ENCODE measurements at places on chromosomes 2 and 18. TPM values are rescaled to one million over a fixed set of nuclear protein-coding genes. Genes with fewer than 3 reads are reported as not detected.

DNA sequence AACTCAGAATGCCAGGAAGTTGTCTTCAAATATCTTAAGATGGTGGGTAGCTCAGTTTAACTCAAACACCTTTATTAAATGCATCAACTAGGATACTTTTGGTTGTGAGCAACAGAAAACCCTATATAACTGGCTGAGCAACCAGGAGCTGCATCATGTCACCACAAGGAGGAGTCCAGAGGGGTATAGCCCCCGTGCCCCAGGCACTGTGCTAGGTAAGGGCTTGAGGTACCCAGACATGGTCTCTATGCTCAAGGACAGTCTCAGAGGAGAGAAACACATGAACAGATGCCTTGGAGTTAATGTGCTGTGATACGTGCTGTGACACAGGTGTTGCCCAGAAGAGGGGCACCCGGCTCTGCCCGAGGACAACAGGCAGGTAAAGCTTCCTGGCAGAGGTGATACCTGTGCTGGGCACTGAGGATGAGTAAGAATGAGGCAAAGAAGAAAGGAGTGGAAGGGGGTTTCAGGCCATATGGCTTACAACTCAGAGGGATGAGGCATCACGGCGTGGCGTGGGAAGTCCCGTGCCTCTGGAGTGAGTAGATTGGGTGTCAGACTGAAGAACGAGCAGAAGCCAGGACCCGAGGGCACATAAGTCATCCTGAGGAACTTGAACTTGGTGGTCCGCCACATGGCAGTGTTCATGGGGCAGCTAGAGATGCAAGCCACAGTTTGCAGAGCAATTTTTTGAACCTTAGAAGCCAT lies 32.0 kb upstream of the CAB39 start:
- no peaks in the 10 kb centered on the region for H3K4me1 ChIP-seq
- H3K27ac ChIP-seq: no peak overlapping the region
- DNase-seq: no peak

DNA sequence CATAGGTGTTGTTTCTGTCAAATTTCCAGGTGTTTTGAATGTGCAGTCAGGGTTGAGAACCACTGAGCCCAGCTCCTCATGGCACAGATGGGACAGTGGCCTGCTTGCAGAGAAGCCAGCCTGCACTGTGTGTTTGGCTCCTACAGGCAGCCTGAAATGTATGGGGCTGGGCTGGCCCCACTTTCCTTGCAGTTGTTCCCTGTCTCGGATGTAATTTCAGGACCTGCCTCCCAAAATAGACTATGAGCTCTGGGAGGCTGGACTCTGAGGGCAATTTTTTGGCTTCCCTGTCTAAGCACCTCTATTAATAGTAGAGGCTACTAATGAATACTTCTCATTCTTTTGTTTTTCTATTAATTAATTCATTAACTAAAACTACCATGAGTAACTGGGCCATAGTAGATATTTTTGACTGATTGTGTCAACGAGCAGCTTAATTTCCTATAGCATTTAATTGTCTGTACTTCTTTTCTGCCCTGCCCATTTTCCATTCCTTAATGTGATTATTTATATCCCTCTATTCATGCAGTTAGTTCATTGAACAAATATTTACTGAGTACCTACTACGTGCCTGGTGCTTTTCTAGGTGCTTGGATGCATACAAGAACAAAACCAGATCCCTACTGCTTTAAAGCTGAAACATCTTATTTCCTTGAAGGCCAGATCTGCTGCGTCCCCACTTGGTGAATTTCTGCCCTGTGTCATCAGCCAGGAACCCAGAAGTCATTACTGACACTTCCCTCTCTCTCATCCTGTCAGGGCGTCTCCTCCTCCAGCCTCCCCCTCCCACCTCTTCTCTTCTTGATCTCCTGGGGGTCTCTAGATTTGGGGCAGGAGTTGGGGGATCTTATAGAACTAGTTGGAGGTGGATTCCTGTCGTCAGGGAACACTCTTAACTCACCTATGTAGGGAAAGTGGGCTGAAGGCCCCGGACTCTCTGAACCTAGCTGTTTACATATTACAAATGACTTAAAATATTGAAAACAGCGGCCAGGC lies 16.3 kb downstream of the DYSF start:
- no peaks in the 10 kb centered on the region for H3K27me3 ChIP-seq
- no peak overlapping the region for H3K4me3 ChIP-seq
- peaks cover 17% of the 10 kb centered on the region for H3K4me1 ChIP-seq
- DNase-seq: no peak
- no peak overlapping the region for H3K27ac ChIP-seq

GRCh38 chr18:10560452-10561045 lies 34.7 kb downstream of the NAPG start:
- peak overlapping the region; percentile 30 for H3K4me3 ChIP-seq
- peaks cover 7% of the 10 kb centered on the region for H3K4me1 ChIP-seq
- DNase-seq: peak; percentile 86
- no peaks in the 10 kb centered on the region for H3K27me3 ChIP-seq
- no peak overlapping the region for H3K27ac ChIP-seq

DNA sequence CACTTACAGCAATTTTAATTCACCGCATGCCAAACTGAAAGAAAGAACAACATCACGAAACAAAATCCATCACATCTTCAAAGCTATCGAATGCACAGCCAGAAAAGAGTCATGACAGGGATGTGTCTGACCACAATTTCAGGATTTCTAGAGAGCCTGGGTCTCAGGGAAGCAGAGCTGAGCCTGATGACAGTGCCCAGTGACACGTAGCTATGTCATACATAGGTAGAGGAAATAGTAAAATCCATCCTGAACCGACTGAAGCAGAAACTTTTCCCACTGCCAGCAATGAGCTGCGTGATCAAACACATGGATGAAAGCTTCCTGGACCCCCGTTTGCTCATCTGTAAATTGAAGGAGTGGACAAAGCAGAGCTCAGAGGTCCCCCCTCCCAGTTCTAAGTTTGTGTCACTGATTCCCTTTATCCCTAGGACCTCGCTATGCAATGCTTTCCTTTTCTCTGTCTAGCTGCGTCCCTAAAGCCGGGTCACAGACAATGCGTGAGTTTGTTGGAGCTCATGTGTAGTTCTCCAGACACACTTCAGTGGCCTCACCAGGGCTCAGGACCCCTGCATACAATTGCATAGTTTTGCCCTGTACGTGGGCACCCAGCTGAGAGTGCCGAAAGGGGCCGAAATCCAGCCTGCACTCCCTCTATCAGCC lies 37.6 kb downstream of the CCBE1 start:
- H3K36me3 ChIP-seq: no peaks in the 10 kb centered on the region
- H3K4me3 ChIP-seq: peak overlapping the region; percentile 34
- peaks cover 85% of the 10 kb centered on the region for H3K4me1 ChIP-seq
- peak overlapping the region; percentile 84 for H3K27ac ChIP-seq
- DNase-seq: no peak

GRCh38 chr2:190990132-190990531 lies 23.8 kb downstream of the STAT1 start:
- H3K27me3 ChIP-seq: no peaks in the 10 kb centered on the region
- peaks cover 28% of the 10 kb centered on the region for H3K36me3 ChIP-seq
- H3K4me1 ChIP-seq: no peaks in the 10 kb centered on the region
- H3K27ac ChIP-seq: no peak overlapping the region

DNA sequence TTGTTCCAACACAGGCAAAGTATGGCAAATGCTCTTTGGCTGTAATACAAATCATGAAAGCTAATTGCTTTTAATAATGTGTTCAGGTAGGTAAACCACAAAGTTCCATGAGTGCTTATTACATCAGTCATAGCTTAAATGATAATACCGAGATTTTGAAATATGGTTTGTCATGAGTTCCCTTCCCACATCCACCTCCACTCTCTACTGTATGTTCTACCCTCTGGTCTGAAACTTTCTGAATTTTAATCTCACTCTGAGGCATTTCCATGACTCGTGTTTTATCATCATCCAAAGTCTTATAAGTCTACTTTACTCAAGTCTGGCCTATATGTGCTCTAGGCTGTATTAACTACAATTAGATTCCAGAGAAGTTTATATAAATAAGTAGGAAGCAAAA lies 354.8 kb downstream of the AKAIN1 start:
- peaks cover 9% of the 10 kb centered on the region for H3K4me1 ChIP-seq
- no peak for DNase-seq
- H3K36me3 ChIP-seq: no peaks in the 10 kb centered on the region
- H3K4me3 ChIP-seq: no peak overlapping the region
- H3K27ac ChIP-seq: no peak overlapping the region

GRCh38 chr18:55688030-55688429 lies 100.0 kb upstream of the TCF4 start:
- H3K4me3 ChIP-seq: no peak overlapping the region
- no peak overlapping the region for H3K27ac ChIP-seq
- DNase-seq: no peak

- no peaks in the 10 kb centered on the region for H3K4me1 ChIP-seq
- no peak overlapping the region for H3K27ac ChIP-seq
- no peak overlapping the region for H3K4me3 ChIP-seq
- H3K27me3 ChIP-seq: no peaks in the 10 kb centered on the region
- no peak for DNase-seq
- H3K36me3 ChIP-seq: no peaks in the 10 kb centered on the region
These were observed 243.9 kb downstream of the SLC4A3 start for GRCh38 chr2:219871351-219871750.

DNA sequence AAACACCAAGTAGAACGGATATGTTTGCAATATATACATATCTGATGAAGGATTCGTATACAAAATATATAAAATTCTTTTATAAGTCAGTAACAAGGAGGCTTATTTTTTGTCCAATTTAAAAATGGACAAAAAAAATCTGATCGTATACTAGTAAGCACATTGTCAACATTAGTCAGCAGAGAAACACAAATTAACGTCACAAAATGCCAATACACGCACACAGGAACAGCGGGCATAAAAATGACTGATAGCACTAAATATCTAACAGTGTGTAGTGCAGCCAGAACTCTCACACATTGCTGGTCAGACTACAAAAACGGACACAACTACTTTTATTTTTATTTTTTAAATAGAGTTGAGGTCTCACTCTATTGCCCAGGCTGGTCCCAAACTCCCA lies 69.5 kb downstream of the LAMA1 start:
- DNase-seq: no peak
- H3K4me3 ChIP-seq: no peak overlapping the region
- no peak overlapping the region for H3K27ac ChIP-seq
- no peaks in the 10 kb centered on the region for H3K36me3 ChIP-seq

DNA sequence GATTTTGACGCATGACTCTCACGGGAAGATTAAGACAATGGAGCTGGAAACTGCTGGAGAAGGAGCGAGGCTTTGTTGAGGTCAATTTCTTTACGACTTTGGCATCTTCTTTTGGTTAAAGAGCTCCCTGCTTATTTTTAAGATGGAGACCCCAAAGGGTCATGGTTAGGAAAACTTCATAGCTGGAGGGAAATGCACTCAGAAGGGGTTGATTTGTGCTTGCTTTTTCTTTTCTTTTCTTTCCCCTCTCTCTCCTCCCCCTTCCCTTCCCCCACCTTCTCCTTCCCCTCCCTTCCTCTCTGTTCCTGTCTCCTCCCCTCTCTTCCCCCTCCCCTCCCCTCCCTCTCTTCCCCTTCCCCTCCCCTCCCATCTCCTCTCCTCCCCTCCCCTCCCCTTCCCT lies 79.0 kb downstream of the TNP1 start:
- H3K4me3 ChIP-seq: no peak overlapping the region
- no peak overlapping the region for H3K27ac ChIP-seq
- DNase-seq: no peak
- H3K27me3 ChIP-seq: no peaks in the 10 kb centered on the region
- H3K36me3 ChIP-seq: no peaks in the 10 kb centered on the region

DNA sequence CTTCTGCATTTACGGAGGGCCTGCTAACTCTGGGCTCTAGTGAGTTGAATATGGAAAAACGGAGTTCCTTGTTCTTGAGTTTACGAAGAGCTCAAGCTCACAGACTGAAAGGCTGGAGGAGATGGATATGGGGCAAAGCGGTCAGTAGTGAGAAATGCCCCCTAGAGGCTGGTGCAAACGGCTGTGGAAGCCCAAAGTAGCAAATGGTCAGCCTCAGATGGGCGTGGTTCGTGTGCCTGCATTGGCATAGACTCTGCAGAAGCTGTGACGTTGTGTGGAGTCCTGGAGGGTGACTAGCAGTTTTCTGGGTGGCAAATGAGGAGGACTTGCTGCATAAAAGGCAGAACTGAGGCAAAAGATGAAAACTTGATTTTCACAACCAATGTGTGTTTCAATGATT lies 93.6 kb upstream of the TWIST2 start:
- H3K4me1 ChIP-seq: no peaks in the 10 kb centered on the region
- no peaks in the 10 kb centered on the region for H3K27me3 ChIP-seq
- H3K4me3 ChIP-seq: no peak overlapping the region
- DNase-seq: no peak

DNA sequence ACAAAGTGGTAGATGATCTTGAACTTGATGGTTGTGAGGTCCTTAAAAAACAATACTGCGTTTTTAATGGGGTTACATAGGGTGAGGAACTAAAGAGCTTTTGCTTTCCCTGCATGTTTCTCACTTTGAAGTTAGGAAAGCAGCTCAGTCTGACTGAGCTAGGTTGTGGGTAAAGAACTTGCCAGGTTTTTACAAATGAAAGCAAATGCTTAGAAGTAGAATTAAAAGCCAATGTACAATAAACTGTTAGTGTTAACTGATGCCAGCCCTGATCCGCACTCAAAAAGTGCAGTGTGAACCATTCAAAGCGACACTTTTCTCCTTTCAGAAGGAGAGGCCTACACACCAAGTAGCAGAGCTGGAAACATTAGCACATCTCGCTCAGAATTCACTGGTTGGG lies 270.3 kb downstream of the AGPS start:
- no peaks in the 10 kb centered on the region for H3K27me3 ChIP-seq
- DNase-seq: no peak
- H3K4me1 ChIP-seq: no peaks in the 10 kb centered on the region
- H3K27ac ChIP-seq: no peak overlapping the region
- no peaks in the 10 kb centered on the region for H3K36me3 ChIP-seq

- H3K4me3 ChIP-seq: no peak overlapping the region
- no peaks in the 10 kb centered on the region for H3K36me3 ChIP-seq
- no peak for DNase-seq
- no peak overlapping the region for H3K27ac ChIP-seq
- no peaks in the 10 kb centered on the region for H3K27me3 ChIP-seq
These were observed 21.6 kb upstream of the INO80C start for GRCh38 chr18:35519148-35519899.

DNA sequence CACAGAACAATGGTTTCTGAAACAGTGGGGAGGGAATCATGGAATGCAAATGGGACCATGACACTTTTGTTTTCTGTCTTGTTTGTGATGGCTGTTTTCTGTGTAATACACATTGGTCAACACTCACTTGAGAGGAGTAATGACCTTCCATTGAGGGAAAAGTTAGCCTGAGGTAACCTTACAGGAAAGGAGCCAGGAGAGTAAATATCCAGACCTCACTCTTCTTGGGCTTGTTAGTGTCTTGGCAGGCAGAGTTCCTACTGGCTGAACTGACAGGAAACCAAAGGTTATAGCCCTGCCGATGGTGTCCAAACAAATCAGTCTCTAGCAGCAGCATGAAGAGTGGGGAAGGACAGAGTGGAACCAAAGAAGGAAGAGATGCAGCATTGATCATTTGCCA lies 17.2 kb upstream of the RPRM start:
- no peaks in the 10 kb centered on the region for H3K27me3 ChIP-seq
- no peaks in the 10 kb centered on the region for H3K4me1 ChIP-seq
- H3K4me3 ChIP-seq: no peak overlapping the region
- no peak overlapping the region for H3K27ac ChIP-seq

GRCh38 chr2:3635171-3635974 lies 22.6 kb upstream of the ALLC start:
- H3K27ac ChIP-seq: no peak overlapping the region
- H3K27me3 ChIP-seq: no peaks in the 10 kb centered on the region
- peak; percentile 64 for DNase-seq
- H3K4me3 ChIP-seq: no peak overlapping the region

- no peak overlapping the region for H3K4me3 ChIP-seq
- H3K4me1 ChIP-seq: no peaks in the 10 kb centered on the region
- DNase-seq: no peak
- H3K27me3 ChIP-seq: no peaks in the 10 kb centered on the region
- H3K27ac ChIP-seq: no peak overlapping the region
These were observed 439.8 kb downstream of the TNS1 start for GRCh38 chr2:217562871-217563480.

SP9 gene
- not detected for polyA plus RNA-seq

CNRIP1 gene
- 16.2 TPM for polyA plus RNA-seq

C2orf78 gene
- not detected for polyA plus RNA-seq

All from sigmoid colon (tissue), 7 donors.